ENCODE measurements at places on chromosomes 11 and 22. TPM values are rescaled to one million over a fixed set of nuclear protein-coding genes. Genes with fewer than 3 reads are reported as not detected.

- peak; percentile 13 for DNase-seq
- no peaks in the 10 kb centered on the region for H3K27me3 ChIP-seq
- H3K4me3 ChIP-seq = no peak overlapping the region
- no peaks in the 10 kb centered on the region for H3K36me3 ChIP-seq
Observed at GRCh38 chr11:81787584-81788049, 946.0 kb downstream of the FAM181B start.

GRCh38 chr22:22865311-22866072 is 22.1 kb upstream of the IGLL5 start:
- no peaks in the 10 kb centered on the region for H3K36me3 ChIP-seq
- H3K4me1 ChIP-seq = peaks cover 41% of the 10 kb centered on the region
- DNase-seq = peak; percentile 77
- H3K4me3 ChIP-seq = no peak overlapping the region

DRICH1 gene
- not detected for total RNA-seq

DNA sequence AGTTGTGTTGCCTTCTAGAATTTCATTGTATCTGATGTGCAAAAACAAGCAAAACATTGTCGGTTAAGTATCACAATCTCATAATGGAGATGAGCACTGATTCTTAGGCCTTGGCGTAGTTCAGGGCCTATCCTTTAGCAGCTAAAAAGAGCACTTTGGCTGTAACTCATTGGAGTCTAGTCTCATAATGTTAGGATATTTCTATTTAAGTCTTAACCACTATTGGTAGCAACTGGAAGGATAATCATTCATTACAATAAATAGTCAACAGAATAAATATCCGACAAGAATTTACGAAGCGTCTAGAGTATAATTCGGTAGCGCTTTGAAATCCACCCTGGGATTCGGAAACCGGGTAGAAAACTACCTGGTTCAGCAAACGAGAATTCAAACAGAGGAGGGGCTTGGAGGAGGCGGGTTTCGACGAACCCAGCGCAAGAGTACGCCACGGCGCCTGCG is 461 bp upstream of the EED start:
- H3K27ac ChIP-seq = no peak overlapping the region
- DNase-seq = peak; percentile 89
- H3K4me3 ChIP-seq = no peak overlapping the region
- H3K4me1 ChIP-seq = peaks cover 26% of the 10 kb centered on the region

All from activated CD8-positive, alpha-beta T cell treated with anti-CD3 and anti-CD28 coated beads for 36 hours (primary cell).